ENCODE measurements at places on chromosomes 13 and 19.
A peak's percentile ranks its signal among the peaks of the same experiment; 100 is the strongest.

DNA sequence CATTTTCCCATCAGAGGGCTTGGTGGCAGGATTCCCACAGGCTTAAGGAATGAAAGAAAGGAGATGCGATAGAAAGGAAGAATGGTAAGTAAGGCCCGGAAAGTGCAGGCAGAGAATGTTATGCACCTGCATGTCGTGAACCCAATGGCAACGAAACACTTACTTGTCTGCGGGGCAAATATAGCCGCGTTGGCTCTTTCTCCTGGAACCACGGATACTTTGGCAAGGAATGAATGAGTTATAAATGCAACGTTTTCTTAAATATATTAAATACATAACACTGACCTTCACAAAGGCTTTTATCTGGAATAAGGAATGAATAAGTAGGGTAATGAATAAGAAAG is 192.1 kb downstream of the KATNAL1 start:
- DNase-seq, result no peak

DNA sequence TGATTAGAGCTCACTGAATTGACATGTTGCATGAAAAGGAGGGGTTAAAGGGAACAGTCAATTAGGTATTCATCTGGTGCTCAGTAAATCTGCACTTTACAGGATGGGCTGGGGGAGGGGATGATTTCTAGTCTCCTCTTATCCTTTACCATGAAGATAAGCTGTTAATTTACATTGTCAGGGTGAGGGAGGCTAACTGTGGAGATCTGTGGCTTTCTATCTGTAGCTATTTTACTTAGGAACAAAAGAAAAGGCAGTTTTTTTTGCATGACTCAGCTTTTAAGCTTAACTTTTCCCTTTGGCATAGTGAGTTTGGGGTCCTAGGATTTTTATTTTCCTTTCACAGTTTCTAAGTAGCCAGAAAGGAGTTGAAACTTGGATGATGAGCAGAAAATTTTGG is 253.3 kb downstream of the LMO7 start:
- DNase-seq, result peak; percentile 48

GRCh38 chr19:7641290-7642276 is 4.7 kb downstream of the STXBP2 start:
- peak; percentile 70 for DNase-seq

- DNase-seq, result peak; percentile 73
Observed at GRCh38 chr13:49869519-49869918, 66.6 kb downstream of the SPRYD7 start.

DNA sequence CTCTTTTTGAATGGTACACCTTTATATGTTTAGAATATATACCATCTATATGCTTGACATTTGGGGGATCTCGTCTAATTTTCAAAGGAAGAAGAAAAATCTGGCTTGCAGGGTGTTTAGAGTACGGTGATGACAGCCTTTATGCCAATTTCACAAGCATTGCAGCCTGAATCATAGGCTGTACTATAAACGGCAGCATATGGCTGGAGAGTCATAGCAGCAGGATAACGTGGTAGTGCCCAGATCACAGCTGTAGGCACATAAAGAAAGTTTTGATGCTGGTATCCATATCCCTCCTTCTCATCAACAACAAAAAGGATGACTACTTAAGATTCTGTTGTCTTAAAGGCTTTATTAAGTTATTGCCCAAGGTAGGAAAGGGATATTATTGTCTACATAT is 253.0 kb downstream of the PCDH9 start:
- DNase-seq, result no peak

DNA sequence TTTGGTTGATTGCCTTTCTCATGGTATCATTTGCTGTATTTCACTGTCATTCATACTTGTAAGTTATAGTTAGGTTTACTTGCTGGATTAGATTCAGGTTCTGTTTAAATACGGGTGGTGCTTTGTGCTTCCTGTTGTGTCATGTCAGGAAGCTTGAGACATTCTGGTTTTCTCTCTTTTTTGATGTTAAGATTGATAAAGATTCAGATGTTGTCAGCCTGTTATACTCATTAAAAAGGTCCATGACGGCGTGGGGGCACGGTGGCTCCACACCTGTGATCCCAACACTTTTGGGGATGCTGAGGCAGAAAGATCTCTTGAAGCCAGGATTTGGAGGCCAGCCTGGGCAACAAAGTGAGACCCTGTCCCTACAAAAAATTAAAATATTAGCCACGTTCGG is 45.7 kb downstream of the NAA16 start:
- DNase-seq, result no peak

GRCh38 chr13:41549491-41549890 is 92.1 kb downstream of the RGCC start:
- DNase-seq, result no peak

DNA sequence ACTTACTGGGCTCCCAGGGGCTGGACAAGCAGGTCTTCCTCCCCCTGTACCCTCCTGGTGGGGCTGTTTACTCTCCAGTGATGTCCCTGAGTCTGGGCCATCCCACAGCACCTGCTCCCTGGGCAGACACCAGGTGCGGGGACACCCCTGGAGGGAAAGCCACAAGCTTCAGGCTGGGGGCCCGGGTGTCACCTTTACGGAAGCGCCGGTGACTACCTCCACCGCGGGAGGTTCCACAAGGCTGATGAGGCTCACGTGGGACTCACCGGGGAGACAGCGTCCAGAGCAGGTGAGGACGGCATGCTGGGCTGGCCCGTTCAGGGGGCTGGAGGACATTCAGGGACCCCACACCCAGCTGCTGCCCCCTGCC is 24.9 kb downstream of the NFILZ start:
- no peak for DNase-seq

DNA sequence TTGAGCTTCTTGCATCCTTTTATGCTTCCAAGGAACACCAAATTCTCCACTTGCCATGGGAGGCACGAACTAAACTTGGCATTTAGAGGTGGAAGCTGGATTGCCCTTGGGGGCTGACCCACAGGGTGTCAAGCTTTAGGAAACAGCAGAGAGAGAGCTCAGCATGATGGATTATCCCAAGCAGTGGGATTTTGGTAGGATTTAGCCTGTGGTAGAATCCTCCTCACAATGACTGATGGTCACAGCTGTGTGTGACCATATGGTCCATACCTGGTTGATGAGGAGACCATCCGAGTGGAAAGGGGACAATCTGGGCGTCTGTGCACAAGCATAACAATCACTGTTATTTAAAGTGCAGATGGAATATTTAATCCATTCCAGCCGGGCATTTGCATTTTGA is 40.1 kb upstream of the PSG9 start:
- DNase-seq, result no peak

DNA sequence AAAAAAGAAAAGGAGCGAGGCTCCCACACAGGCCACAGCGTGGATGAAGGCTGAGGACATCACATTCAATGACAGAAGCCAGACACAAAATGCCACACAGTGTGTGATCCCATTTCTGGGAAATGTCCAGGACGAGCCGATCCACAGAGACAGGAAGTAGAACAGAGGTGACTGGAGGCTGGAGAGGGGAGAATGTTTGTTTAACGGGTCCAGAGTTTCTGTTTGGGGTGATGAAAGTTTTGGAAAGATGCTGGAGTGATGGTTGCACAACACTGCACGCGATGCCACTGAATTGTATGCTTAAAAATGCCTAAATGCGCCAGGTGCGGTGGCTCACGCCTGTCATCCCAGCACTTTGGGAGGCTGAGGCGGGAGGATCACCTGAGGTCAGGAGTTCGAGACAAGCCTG is 650 bp upstream of the FUT5 start:
- DNase-seq, result no peak

DNA sequence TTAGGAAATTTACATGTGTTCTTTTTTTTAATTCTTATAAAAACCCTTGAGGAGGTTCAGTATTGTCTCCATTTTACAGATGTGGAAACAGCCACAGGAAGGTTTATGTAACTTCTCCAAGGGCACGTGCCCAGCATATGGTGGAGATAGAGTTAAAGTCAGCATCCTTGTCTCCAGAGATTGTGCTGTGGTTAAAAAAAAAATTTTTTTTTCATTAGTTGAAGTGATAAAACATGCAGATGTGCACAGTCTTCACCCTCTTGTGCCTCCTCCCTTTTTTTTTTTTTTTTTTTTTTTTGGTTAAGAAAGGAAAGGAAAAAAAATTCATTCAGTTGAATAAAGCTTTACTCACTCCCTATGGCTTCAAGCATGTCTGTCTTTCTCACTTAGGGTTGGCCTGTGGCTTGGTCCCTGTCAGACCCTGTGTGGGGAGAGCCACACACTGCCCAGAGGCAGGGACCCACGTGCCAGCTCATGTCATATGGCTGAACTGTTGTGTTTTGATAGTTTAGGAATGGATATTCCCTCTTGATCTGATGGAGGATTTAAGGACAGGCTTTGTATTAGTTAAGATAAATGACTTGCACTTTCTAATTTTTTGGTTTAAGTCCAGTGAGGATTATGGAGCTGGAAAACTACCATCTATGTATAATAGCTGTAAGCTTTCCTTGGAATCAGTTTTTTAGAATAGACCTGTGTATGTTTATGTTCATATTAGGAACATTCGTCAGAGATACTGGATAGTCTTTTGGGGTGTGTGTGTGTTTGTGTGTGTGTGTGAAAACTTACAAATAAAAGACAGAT is 19.3 kb downstream of the RNASEH2B start:
- no peak for DNase-seq

DNA sequence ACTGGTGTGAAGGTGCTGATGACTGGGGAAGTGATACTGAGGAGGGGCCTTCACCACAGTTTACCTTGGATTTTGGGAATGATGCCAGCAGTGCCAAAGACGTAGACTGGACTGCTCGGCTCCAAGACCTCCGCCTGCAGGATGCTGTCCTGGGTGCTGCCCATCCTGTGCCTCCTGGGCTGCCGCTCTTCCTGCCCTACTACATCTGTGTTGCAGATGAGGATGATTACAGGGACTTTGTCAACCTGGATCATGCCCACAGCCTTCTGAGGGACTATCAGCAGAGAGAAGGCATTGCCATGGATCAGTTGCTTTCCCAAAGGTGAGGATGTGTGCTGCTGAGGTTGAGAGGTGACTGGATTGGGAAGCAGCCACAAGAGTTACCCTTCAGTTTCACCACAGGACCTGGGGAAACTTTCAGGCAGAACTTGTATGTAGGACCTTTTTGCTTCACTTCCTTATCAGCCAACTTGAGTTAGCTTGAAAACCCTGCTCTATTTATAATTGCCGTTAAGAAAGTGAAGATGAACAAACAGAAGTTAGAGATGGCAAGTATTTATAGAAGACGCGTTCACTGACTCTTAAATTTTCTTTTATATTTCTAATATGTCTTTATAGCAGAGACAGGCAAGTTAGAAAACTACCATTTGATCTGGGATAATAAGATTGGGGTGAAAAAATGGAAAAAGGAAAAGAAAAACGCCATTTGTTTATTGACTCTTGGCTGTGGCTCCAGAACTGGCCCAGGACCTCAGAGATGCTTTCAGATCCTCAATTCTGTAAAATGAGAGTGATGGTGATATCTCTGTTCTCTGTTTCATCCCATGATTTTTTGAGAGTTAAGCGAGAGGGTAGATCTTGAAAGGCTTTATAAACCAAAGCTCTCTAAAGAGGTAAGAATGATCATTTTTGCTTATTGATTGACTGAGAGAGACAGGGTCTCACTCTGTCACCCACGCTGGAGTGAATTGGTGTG is 5.3 kb downstream of the PDCD2L start:
- no peak for DNase-seq

DNA sequence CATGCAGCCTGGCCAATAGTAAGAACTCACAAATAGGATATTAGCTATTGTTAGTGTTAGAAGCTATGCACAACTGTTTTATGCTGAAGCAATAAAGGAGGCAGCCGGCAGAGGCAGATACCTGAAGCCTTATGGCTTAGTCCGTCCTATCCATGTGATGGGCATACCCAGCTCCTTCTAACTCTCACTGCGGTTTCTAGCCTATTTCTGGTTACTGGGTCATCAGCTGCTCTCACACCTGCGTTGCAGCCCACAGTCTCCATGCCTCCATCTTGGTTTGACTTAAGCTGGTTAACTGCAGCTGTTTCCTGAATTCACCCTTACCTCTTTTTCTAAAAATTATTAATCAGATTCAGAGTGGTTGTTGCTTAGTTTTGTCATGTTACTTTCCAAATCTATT is 40.5 kb upstream of the CNMD start:
- DNase-seq, result no peak

- DNase-seq, result no peak
Observed at GRCh38 chr13:110483386-110483968, 78.0 kb downstream of the RAB20 start.

- no peak for DNase-seq
Observed at GRCh38 chr19:28184997-28185396, 1028.0 kb downstream of the UQCRFS1 start.

DNA sequence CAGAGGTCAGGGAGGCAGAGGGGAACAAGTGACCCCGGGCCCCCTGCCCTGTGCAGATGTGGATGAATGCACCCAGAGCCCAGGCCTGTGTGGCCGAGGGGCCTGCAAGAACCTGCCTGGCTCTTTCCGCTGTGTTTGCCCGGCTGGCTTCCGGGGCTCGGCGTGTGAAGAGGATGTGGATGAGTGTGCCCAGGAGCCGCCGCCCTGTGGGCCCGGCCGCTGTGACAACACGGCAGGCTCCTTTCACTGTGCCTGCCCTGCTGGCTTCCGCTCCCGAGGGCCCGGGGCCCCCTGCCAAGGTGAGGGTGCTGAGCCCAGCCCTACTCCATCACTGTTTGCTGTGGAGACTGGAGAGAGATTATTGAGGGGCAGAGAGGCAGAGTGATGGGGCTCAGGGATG is 9.9 kb downstream of the LTBP4 start:
- no peak for DNase-seq

- peak; percentile 83 for DNase-seq
Observed at GRCh38 chr19:29690842-29691241, 24.2 kb downstream of the C19orf12 start.

GRCh38 chr13:30932481-30933353 is at the start of gene TEX26:
Gene TEX26, plus strand, starts transcription at chr13:30932656. Its CDS starts 60 bp downstream, at chr13:30932716.
- DNase-seq, result peak; percentile 93

DNA sequence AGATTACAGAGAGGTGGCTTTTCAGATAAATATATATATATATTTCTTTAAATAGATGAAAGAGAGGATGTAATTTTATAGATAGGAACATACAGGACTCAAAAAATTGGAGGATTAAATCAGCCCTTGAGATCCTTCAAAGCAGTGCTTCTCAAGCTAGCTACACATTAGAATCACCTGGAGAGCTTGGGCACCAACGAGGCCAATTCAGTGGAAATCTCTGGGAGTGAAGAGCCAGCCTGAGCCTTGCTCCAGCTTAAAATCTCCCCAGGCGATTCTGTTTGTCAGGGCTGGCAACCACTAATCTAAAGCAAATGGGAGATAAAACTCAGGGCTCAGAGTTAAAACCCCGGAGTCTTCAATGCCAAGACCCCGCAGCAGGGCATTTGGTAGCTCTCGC is 15.0 kb upstream of the CLN5 start:
- no peak for DNase-seq

GRCh38 chr19:2494447-2495129 is 18.7 kb downstream of the GADD45B start:
- peak; percentile 63 for DNase-seq

GRCh38 chr19:38478273-38478971 is 44.9 kb downstream of the RYR1 start:
- peak; percentile 39 for DNase-seq
